ENCODE measurements at places on chromosomes 11 and 22.

DNA sequence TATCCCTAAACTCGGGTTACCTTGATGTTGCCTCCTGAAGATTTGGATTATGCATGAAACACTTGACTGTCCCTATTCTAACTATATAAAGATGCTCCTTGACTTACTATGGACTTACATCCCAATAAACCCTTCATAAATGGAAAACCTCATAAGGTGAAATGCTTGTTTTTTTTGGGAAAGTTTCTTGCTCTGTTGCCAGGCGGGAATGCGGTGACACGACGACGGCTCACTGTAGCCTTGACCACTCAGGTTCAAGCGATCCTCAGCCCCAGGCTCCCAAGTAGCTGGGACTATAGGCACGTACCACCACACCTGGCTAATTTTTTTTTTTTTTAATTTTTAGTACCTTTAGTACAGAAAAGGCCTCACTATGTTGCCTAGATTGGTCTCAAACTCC lies 10.6 kb downstream of the MAPK1 start:
- DNase-seq, result no peak

GRCh38 chr11:11740836-11741235 lies 100.9 kb upstream of the USP47 start:
- no peak for DNase-seq

- no peak for DNase-seq
Measured at GRCh38 chr22:23221351-23221804, 41.1 kb downstream of the BCR start.

DNA sequence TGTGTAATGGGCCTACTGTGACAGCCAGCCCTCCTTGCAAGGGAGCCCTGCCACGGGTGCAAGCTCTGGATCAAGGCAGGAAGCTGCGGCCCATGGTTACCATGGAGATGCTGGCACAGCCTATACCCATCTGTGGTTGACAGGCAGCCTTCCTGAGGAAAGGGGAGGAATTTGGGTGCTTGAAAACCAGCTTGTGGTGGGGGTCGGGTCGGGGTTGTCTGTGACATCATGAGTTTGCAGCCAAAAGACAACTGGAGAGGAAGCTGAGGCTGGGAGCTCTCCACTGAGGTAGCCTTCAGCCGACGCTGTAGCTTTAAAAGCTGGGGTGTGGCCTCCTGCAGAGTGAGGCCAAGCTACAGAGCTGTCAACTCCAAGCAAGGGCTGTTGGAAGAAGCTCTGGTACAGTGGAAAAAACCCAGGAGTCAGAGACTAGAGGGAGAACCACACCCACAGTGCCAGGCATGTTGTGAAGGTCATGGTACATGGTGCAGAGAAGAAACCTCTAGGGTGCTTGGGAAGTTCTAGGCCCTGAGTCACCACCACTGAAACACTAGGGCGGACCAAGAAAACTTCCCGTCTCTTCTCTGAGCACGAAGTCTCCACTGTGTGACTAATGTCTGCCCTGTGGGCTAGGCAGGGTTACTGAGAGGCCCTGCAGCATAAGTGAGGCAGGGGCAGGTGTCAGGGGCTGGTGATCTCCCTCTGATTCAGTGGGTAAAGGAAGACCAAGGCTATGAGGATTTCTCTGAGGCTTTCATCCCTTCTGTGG lies 10.8 kb upstream of the LDHA start:
- no peak for DNase-seq

DNA sequence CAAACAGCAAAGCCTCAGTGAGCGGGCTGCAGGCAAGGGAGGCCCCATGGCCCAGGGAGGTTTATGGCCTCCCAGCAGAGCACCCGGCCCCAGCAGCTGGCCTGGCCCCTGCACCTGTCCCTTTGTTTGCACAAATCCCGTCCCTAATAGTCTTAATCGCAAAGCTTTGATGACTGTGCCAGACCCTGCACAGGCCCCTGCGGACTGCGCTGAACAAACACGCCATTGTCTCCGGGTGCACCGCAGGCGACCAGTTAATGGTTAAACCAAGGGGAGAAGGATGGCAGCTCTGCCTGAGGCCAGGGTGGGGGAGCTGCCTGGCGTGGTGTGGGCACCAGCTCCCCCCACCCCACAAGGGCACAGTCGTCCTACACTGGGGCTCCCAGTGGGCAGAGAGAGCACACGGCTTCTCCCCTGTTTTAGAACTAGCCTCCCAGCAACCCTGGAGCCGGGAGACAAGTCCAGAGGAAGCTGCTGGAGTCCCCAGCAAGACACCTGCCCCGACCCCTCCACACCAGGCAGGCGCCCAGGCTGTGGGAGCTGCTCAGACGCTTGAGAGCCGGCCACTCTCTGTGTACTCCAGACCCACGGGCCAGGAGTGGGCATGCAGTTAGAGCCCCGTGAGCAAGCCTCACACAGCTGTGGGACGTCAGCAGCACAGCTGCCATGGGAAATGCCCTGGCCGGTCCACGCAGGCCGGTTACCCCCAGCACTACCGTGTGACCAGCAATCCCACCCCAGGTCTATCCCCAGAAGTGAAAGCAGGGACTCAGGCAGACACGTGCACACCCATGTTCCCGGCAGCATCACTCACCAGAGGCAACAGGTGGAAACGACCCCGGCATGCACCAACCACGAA lies 39.7 kb upstream of the TH start:
- DNase-seq, result no peak

- DNase-seq, result no peak
Measured at GRCh38 chr11:102368472-102368871, 21.5 kb downstream of the BIRC2 start.

DNA sequence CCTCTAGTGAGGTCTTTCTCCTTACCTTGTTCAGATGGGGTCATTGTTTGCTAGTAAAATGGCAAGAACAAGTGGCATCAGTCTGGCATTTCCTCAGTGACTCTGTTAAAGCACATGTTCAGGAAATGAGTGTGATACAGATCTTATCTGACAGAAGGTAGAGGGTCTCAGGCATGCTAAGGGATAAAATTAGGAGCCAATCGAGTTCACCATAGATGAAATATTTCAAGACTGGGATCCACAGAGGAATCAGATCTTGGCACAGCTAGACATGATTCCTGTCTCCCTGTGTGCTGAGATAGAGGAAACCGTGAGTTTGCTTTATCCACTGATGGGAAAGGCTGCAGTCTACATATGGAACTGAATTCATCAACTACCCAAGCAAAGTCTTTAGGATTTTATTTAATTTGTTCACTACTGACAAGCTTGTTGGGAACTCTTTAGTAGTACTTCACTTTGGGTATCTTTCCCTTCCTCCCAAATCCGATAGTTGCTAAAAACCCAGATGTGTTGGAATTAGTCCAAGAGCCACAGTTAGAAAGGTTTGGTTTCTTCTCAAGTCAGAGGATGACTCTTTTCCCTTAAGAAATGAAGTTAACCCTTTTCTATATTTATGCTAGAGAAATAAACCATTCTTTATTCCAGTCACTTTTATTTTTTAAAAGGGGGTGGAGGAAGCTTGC lies 18.4 kb downstream of the FAM118B start:
- no peak for DNase-seq

GRCh38 chr22:37112084-37112728 lies 2.7 kb upstream of the TMPRSS6 start:
- no peak for DNase-seq

DNA sequence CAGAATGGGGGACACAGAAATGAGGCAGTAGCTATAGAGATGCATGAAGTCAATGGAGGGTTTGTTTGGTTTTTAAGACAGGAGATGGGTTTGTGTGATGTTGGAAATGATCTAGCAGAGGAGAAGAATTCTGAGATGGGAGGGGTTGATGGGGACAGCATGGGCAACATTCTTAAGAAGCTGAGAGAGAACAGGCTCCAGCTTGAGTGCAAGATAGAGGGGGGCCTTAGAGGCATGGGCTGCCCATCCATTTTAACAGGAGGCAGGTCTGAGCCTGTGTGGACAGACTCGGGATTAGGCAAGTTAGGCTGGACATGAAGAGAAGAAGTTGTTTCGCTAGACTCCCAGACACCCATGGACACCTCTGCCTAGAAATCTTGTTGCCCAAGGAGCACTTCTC lies 37.9 kb upstream of the NRIP3 start:
- no peak for DNase-seq

DNA sequence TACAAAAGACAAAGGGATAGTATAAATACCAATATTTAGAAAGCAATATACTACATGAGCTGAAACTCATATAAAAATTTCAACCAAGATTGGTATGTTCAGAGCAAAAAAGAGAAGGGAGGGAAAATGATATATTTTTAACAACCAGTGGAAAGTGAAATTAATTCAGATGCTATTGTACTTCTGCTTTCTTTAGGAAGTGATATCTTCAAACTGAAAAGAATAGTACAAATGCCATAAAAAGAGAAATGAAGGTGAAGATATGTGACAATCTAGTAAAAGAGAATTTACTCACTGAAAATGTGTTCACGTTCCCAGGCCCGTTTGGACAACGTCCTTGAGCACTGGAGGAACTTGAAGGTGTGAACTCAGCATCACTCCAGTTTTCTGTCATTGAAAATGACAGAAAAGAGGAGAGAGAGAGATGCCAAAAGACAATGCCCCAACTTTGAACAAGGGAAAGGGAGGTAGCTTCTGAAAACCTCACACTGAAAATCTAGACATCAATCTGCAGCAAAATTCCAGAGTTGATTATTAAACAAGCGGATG lies 47.5 kb downstream of the SC5D start:
- no peak for DNase-seq

DNA sequence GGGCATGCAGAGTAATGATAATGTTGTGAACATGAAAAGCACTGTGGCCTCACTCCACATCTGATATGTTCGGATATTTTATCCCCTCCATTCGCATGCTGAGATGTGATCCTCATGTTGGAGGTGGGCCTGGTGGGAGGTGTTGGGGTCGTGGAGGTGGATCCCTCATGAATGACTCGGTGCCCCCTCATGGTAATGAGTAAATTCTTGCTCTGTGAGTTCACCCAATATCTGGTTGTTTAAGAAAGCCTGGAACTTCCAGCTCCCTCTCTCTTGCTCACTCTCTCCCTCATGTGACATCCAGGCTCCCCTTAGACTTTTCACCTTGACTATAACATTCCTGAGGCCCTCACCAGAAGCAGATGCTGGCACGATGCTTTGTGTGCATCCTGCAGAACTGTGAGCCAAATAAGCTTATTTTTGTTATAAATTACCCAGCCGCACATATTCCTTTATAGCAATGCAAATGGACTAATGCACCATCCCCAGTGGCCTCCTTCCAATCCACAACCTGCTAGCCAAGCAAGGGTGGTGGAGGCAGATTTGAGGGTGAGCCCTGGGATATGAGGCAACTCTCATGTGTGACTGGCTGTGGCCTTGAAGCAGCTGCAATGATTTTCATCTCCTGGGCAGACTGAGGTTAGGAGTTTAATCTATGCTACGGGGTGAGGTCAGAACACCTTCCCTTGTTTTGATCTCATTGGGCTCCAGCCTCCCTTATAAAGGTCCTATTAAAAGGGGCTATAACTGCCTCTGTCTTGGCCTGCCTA lies 276.5 kb downstream of the ETS1 start:
- no peak for DNase-seq

DNA sequence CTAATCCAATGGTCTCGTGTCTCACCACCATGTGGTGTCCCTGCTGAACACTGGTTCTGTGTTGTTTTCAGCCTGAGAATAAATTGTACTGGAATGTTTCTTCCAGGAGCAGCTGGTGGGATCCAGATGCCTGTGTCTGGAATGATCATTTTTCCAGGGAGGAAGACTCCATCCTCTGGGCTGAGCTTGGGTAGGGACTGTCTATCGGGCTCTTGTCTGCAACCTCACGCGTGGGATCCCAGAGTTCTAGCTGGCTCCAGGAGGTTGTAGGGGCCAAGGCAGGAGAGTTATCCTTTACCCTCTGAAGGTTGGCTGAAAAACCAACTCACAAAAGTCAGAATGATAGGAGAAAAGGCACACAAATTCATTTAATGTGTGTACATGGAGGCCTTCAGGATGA lies 144.1 kb upstream of the B3GAT1 start:
- DNase-seq, result no peak

GRCh38 chr11:44694443-44694842 lies 32.3 kb upstream of the TSPAN18 start:
- DNase-seq, result no peak

DNA sequence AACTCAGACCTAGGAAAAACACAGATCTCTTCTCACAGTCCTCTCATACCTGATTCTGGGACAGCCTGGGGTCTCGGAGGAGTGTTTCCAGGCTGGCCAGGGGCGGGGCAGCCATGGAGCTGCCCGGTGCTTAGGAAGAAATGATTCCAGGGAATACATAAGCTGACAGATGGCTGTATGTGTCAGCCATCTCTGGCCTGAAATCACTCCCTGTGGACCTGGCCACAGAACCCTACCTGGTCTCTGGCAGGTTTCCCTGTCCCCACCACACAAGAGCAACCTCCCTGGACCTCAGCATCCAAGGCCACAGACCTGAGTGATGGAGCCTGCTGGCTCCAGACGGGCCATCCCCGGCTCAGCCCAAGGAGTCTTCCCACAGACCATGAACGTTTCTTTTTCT lies 10.0 kb downstream of the GGA1 start:
- DNase-seq, result no peak

DNA sequence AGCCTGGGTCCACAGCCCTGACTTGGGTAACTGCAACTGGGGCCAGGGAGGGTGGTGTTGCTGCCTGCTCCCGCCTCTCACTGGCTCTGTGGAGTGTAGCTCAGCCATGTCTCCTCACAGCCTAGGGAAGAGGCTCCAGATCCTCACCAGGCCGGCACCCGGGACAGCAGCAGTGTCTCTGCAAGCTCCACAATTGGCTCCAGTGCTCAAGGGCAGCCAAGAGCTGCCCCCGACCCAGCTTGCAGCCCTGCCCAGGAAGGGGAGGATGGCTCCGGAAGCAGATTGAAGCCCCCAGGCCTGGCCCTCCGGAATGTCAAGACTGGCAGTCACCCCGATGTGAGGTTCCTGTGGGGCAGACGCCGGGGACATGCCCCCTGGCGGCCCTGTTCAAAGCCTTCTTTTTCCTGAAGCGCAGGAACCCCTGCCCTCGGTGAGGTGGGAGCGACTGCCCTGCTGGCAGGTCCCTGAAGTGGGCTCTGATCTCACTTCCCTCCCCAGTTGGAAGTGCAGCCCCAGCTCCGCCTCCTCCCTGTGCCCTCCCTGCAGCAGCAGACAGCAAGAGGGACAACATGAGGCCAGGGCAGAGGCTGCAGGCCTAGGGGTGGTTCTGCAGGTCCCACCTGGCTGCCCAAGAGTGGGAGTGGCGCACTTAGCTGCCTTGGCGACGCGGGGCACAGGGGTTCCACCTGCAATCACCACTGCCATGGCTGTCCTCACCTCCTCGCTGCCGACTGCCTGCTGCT lies 816.2 kb upstream of the LUZP2 start:
- DNase-seq, result no peak

GRCh38 chr11:58573451-58574104 lies 2.1 kb downstream of the LPXN start:
- no peak for DNase-seq

DNA sequence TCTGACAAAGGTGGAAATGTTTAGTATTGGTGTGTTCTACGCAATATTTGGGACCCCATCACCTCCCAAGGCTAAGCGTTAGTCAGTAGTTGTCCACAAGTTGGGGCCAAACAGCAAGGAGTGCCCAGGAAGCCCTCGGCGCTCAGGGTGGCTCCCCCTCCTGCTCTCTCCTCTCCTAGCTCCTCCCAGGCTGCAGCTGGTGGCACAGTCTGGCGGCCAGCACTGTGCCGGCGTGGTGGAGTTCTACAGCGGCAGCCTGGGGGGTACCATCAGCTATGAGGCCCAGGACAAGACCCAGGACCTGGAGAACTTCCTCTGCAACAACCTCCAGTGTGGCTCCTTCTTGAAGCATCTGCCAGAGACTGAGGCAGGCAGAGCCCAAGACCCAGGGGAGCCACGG lies 16.8 kb downstream of the CD5 start:
- DNase-seq, result no peak
